ENCODE measurements at places on chromosomes 6 and 20.

GRCh38 chr20:5687884-5688283, 62.3 kb upstream of the SHLD1 start:
- no peak for DNase-seq

- no peak for DNase-seq
Observed at GRCh38 chr6:11381801-11382513, 149.5 kb upstream of the NEDD9 start.

DNA sequence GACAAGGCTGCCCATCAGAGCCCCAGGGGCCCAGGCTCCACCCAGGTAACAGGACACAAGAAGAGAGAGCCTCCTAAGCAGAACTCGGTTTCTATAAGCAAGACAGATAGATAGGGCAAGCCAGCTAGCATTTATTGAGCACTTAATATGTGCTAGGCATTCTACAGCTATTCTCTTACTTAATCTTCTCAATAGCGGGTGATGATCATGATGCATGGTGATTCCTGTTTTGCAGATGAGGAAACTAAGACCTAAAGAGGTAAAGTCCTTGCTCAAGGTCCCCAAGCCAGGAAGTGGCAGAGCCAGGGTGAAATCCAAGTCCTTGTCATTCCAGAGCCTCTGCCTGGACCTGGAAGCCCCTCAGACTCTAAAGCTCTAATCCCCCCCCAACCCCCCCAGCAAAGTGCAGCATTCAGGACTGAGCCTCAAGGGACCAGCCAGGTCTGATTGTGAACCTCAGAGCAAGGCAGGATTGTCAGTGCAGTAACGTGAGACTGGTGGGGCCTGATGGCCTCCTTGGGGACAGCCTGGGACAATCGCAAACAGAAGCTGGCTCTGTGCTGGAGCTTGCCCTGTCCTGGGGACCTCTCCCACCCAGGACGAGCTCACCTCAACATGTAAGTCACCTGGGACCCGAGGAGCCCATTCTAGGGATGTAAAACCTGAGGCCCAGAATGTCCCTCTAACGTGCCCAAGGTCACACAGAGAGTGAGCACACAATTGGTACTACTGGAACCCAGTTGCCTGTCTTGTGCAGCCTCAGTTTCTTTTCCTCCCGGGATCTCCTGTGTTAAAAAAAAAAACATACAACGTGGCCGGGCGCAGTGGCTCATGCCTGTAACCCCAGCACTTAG, 48.4 kb upstream of the PTGIS start:
- no peak for DNase-seq

- DNase-seq: no peak
Observed at GRCh38 chr6:119147101-119148053, 68.9 kb upstream of the FAM184A start.

GRCh38 chr6:166737261-166737660, 110.2 kb upstream of the RPS6KA2 start:
- DNase-seq: no peak

DNA sequence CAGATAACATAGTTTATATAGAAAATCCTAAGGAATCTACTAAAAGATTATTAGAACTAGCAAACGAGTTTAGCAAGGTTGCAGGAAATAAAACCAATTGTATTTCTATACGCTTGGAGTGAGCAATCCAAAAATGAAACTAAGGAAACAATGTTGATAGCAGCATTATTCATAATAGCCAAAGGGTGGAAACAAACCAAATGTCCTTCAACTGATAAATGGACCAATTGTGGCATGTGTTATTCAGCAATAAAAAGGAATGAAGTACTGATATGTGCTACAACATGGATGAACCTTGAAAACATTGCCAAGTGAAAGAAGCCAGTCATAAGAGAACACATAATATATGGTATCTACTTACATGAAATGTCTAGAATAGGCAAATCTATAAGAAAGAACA, 101.0 kb upstream of the VSTM2L start:
- no peak for DNase-seq

DNA sequence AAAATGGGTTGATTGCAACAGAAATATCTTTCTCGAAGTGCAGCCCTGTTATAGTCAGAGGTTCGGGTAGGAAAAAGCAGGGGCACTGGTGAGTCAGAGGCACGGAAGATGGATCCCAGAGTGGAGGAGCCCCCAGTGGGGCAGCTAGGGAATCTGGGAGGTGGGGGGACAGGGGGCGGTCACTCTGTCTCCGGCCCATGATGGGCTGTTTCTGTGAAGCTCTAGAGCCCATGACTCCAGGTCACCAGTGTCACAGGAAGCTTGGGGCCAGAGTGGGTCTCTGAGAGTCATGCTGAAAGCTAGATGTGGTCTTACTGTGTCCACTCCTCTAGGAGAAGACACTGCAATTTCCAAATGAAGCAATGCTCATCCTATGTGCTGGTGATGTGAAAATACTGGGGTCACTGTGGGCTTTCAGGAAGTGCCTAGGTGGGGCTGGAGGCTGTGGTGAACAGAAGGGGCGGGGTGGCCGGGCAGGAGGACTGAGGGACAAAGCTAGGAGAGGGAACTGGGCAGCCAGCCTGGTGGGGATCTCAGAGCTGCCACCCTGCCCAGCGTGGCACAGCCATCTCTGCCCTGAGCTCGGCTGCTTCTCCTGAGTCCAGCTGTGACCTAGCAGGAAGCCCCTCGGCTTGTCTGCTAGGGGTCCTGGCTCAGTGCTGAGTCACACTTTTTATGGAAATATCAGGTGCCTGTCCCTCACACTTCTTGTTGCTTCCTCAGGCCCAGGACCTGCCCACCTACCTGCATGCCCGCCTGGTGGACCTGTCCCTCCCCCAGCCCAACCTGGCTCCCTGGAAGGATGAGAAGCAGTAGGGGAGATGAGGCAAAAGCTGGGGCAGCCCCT, 54.2 kb downstream of the IRF4 start:
- no peak for DNase-seq

DNA sequence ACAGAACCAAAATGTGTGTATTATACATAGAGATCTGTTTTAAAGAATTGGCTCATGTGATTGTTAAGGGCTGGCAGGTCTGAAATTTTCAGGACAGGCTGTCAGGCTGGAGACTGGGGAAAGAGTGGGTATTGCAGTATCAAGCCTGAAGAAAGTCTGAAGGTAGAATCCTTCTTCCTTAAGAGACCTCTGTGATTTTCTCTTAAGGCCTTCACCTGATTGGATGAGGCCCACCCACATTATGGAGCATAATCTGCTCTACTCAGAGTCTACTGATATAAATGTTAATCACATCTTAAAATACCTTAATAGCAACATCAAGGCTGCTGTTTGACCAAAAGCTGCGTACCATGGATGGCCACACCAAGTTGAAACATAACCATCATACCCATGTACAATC, 43.4 kb upstream of the HINT3 start:
- no peak for DNase-seq

DNA sequence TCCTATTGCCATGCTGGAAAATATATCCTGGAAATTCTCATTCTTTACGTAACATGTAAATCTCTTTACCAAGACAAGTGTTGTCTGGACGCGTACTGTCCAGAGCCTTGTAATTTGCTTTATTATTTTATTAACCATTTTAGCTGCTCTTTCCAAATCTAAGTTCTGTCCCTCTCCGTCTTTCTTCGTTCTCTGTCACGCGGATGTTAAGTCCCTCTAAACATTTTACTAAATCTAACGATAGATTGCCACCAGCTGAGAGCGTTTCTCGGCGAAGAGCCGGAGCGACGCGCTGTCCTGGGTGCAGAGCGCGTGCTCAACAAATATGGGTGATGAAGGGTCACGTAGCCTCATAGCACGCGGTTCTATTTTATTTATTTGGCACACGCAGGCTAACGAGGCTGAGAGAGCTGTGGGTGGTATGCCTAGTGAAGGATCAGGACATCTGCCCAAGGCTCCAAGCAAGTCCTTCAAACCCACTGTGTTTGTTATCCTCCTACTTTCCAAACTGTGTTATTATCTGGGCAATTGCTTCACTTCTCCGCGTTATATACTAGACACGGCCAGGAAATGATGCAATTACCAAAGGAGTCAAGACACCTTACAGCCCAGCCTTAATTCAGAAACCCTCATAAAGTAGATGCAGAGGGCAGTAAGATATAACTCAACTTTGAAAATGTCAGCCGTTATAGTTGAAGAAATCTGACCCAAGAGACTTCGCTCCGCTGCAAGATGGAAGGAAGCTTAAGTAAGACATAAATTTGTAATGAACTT, 10.0 kb upstream of the NCOA7 start:
- peak; percentile 32 for DNase-seq

Data from WERI-Rb-1 (cell line).